ENCODE measurements at places on chromosomes 5 and 9.

- DNase-seq: no peak
These were observed 244.2 kb downstream of the RFK start for GRCh38 chr9:76150013-76150412.

DNA sequence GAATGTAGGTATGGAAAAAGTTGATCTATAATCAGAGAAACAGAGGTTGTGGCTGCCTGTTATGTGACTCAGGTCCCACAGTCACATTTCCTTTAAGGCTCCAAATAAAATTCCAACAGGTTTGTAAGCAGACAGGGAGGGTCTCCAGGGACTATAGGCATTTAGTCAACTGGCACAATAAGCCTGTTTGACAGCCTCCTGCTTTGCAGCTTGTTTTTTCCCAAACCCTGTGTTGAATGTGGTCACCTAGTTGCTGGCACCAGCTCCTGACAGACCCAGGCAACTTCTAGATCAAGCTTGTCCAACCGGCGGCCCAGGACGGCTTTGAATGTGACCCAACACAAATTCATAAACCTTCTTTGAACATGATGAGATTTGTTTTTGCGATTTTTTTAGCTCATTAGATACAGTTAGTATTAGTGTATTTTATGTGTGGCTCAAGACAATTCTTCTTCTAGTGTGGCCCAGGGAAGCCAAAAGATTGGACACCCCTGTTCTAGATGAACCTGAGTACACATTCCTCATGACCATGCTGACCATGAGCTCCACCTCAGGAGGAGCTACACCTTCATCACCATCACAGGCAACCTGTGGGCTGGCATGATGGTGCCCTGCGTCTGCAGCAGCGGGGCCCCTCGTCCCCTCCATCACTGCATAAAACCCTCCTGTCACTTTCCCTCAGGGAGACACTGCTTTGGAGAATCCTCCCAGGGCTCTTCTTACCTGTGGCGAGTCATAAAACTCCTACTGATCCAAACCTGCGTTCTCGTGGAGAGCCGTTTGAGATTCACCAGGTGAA is 15.7 kb upstream of the GRHPR start:
- no peak for DNase-seq

DNA sequence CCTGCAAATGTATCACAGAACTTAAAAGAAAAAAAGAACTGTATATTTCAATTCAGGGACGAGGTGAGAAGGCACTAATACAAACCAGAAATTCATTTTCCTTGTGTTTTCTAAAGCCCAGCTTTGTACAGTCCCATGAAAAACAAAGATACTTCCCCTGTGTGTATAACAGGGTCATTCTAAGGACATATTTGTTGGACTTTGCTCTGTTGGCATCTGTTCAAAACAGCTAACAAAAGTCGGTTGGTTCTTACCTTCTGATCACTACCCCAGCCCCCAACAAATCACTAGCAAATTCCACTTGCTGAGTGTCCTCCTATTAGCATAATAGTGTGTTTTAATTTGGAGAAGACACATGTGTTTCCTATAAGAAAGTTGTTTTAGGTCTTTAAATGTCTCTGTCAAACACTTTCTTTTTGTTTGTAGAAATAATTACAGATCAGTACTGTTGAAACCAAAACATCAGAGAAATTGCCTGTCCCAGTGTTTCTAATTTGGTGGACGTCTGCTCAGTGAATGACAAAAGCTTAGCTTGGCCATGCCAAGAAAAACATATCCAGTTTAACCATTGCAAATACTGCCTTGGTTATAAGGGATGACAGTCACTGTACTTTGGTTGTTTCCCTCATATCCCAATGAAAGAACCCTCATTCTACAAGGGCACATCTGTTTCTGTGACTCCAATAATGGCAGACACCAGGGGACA is 480.5 kb downstream of the EBF1 start:
- no peak for DNase-seq

DNA sequence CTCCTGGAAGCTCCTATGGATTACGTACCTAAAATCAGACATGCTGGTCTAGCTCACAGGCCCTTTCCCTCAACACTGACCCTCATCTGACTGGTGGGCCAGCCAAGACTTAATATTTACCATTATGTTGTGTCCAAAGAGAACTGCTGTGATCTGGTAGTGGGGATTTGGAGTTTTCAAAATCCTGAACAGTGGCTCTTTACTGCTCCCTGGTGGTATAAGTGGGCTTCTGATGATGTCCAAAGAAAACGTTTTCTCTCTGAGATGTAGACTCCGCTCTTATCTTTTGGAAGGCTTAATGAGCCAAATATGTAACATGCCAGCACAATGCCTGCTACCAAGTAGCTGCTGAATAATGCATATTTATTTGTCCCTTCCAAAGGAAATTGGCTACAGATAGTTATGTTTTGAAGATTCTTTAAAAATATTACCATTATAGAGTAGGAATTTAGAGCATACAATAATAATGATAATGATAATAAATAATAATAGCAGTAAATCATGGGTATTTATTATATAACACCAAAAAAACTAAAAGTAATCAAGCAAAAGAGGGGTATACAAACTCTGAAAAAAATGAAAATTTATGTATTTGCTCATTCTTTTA is 406.6 kb upstream of the TNC start:
- peak; percentile 64 for DNase-seq

GRCh38 chr9:104843644-104844240 is 79.8 kb downstream of the NIPSNAP3B start:
- no peak for DNase-seq

DNA sequence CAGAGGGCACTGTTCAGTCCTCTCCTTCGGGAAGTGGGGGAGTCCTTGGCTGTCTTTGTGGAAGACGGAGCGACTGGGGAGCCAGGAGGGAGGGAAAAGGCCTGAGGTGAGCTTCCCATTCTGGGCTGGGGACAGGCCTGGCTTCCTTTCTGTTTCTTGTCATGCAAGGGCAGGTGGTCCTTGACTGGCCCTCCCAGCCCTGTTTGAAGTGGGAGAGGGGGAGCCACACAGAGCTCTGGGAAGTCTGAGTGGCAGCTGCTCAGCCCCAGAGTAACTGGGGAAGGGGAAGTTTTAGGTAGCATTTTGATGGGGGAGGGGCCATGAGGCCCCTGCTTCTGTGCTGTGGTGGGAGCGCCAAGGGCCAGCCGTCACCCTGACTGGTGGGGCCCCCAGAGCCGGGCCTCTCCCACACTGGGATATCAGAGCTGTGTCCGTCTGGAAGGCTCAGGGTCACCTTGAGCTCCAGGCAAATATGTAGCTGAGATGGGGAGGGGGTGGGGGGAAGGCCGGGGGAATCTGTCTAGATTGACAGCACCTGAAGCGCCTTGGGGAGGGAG is 6.5 kb downstream of the UNC5A start:
- no peak for DNase-seq

DNA sequence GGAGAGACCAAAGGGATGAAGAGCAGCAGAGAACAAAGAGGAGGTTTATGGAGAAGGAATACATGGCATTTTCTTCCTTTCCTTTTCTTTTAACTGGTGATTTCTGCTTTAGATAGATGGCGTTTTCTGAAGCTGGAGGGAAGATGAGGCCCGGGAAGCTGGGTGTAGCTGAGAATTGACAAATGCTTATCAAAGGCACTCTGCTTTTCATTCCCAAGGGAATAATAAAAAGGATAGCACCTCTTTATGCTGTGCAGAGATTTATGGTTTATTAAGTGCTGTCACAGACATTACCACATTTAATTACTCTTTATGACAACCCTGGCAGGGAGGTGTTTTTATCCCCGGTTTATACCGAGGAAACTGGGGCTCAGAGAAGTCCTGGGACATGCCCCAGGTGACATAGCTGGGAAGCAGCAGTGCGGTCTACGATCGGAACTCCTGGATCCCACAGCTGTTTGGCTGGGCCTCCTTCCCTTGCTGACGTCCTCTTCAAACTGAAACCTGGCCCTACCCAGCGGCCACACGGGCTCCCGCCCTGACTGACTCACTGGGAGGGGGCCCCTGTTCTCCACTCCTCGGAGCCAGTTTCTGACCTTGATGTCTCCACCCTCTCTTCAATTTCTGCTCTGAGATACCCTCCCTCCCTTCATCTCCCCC is 8.2 kb upstream of the EPB41L4B start:
- DNase-seq: peak; percentile 46

DNA sequence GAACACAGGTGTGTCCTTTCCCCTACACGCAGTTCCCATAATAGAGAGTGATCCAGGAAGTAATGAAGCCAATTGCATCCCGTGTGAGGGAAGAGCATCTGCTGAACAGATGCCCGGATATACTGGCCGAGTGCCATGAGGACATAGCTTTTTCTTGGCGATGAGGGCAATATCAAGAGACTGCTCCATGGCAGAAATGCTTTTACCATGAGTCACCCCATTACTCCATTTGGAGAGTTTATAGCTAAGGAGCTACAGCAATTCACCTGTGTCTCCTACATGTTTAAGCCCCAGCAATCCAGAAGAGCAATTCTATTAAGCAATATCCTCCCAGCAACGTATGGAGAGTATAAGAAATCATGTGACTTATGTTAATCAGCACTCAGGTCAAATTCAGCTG is 222.0 kb upstream of the KLF4 start:
- peak; percentile 83 for DNase-seq

DNA sequence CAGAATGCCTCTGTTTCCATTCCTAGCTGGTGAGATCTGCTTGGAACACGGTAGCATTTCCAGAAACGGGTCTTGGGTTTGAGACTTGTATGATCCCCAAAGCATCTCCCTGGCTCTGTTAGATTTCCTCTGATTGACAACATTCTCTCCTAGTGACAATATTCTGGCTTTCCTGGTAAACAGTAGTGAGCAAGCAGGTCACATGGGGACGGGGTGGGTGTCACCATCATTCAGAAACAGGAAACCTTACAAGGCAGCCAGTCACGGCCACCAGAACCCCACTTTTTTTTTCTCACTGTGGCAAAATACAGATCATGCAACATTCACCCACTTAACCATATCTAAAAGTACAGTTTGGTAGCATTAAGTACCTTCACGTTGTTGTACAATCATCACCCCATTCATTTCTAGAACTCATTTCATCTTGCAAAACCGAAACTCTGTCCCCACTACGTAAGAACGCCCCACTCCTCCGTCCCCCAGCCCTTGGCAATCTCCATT is 90.1 kb upstream of the LMX1B start:
- DNase-seq: no peak

DNA sequence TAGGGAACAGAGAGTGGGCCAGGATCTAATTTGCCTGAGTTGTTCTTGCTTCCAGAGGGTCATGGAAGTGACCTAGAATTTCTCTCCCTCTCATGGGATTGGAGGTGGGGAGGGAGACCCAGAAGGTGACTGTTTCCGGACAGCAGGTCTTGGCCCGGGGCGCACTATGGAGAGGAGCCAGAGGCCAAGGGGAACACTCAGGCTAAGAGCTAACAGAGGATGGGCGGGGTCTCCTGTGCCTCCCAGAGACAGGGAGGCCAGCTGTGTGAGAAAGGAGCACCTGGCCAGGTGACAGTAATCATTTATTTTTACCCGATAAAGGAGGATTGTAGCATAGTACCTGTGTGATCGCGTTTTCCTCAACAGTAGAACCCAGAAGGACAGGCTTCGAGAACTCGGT is 50.9 kb upstream of the ANKH start:
- no peak for DNase-seq

DNA sequence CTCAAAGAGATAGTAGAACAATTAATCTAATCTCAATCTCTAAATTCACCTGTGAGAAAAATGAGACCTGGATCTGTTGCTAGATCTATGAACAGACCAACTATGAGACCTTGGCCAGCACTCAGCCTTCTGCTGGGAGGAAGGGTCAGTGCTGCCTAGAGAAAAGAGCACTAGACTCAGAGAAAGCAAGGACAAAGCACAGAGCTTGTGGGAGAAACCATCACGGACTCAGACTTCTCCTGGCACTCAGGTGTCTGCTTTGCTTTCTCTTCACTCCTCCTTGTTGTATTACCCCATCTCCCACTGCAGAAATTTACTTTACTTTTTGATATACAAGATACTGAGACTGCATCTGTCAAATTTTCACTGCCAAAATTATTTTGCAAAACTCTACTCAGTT is 890.0 kb upstream of the NUDT12 start:
- DNase-seq: no peak

- DNase-seq: peak; percentile 31
These were observed 139.8 kb upstream of the RPS23 start for GRCh38 chr5:82417776-82418607.

DNA sequence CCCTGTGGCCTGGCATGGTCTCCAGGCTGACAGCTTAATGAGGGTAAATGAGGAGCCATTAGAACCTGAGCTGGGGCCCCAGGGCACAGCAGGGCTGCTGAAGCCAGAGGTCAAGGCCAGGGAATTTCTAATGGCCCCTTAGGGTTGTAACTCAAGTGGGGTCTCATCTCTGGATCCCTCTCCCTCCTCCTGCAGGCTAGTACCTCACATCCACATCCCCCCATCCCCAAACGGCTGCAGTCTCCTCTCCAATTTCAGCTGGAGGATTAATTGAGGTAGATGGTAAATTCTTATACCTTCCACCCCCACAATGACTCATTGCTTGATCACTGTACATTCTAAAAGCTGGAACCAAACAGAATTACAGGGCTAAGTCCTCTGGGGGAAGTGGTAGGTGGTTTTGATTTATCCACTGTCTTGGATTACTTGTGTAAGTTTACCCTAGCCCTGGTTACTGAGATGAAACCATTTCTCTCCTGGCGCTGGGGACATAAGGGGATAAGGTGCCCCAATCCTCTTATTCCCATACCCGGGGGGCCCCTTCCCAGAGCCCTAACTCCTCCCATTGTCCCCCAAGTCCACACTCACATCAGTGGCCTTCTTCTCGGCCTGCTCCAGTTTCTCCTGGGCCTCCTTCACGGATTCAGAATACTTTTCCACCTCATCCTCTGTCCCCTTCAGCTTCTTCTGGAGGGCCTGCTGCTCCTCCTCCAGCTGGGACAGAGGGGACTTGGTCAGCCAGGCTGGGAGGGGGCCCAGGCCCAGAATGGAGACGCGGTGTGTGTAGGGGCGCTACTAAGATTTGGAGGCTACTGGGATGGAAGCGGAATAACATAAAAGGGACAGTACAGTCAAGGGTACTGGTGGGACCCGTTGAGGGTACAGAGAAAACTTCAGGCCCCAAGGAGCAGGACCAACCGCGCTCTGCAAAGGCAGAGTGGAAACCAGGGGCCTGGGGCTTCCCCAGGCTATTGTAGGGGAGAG is 875 bp downstream of the TPM2 start:
- peak; percentile 88 for DNase-seq

DNA sequence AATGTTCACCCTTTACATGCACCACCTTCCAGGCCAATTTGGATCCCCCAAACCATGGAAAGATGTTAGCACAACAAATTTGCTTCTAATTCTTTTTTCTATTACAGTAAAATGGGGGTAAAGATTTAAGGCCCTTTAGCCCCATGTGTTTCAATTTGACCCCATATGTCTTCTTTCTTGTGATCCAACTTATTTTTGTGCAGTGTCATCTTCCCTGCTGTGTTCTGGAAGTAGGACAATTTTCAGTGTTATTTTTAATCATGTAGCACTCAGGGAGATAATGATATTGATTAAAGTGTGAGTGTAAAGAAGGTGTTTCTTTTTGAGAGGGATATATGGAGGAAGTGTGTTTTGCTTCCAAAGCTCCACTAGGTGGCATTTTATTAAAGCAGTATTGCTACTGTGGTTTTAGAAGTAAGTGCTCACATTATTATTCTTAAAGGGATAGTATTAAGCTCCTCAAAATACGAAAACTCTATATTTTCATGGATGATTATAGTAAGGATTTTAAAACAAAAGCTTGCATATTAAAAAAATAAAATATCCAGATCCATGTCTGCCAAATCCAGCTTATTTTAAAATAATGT is 118.7 kb upstream of the ATP10B start:
- peak; percentile 12 for DNase-seq

GRCh38 chr5:98767581-98767980 is 5.9 kb upstream of the RGMB start:
- no peak for DNase-seq

Data from iris pigment epithelial cell (primary cell).